Nephron progenitor cell (in vitro differentiated cells): ENCODE measurements at places on chromosomes 7 and 10.

DNA sequence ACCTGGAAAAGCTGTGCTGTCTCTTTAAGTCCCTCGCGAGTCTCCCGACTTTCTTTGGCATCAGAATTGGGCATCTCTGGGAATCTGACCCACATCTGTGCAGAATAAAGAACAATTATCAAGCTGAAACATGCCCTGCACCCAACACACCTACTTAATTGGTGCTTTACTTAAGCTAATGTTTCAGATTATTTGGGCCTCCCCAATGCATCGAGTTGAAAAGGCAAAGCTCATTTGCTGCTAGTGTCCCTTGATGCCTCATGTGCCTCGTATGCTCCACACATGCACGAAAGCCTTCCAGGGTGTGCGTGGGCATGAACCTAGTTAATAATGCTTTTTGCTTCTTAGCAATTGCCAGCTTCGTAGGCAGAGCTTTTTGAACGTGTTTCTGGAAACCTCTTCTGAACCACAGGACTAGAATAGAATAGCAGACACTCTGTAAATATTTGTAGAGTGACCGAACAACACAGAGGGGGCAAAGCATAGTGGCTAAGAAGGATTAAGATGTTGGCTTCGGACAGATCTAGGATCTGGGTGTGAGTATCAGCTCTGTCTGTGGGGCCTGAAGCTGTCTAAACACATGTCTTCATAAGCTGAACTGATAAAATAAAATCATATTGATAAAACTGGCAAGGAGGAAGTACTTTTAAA lies 26.7 kb upstream of the FGFR2 start:
- no peak for DNase-seq

DNA sequence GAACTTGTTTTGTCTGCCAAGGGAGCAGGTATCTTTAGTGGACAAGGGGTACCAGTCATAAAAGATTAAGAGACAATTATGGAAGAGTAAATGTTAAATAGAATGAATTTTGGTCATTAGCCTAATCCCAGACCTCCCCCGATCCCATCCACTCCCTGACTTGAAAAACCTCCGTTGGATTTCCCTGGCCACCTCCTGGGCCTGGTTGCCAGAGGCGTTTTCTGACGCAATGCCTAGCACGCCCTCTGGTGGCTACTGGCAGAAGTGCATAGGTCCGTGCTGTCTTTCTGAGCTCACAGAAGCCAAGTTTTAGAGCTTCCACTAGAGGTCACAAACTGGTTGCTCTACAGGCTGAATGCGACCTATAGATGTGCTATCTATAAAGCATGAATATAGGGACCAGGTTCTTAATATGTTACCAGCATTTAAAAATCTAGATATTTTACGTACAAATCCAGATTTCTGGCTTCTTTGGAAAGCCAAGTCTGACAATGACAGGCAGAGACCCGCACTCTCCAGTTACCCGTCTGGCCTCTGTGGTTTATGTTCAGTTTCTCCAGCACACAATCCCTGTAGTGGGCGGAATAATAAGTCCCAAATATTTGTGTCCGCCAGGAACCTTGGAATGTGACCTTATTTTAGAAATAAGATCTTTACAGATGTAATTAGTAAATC lies 39.8 kb downstream of the SPOCK2 start:
- DNase-seq: peak; percentile 92

DNA sequence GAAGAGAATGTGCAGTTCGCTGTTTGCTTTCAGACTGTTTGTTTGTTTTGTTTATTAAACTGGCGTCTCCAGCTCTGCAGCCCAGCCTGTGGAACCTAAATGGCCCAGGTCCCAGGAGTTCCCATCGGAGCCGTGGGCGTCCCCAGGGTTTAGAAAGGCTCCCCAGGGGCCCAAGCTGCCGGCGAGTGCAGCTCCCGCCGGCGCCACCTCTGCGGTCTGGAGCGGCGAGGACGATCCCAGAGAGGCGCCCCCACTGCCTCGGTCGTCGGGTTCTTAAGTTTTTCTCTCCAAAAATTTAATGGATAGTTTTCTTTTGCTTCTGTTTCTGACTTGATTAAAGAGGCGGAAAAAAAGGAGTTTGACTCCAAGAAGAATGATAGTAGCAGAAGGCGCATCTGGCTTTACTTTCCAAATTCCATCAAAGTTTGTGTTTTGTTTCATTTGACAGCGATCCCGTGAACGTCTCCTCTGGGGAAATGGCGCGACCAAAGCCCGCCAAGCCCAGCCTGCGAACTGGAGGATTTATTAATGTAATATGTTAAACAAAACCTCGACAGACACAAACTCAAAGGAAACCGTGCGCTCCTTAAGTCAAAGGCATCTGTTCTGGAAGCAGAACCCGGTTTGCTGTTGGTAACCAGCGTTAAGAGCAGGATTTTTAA lies 718 bp upstream of the FZD1 start:
- DNase-seq: peak; percentile 59

- DNase-seq: no peak
Observed at GRCh38 chr7:121744319-121744718, 128.6 kb upstream of the PTPRZ1 start.

GRCh38 chr7:124783271-124783670 lies 17.7 kb upstream of the GPR37 start:
- DNase-seq: no peak

DNA sequence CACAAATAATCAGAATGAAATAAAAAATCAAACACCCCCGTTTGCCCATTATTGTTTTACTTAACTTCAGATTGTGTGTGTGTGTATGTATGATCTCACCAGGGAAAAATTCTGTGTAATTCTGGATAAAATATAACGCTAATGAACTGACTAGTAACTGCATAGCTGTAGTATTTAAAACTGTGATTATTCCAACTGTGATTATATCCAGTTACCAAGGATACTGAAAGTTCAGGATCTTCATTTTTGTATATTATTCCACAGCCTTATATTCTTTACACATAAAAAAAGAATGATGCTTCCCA lies 2.9 kb downstream of the TWIST1 start:
- DNase-seq: no peak

DNA sequence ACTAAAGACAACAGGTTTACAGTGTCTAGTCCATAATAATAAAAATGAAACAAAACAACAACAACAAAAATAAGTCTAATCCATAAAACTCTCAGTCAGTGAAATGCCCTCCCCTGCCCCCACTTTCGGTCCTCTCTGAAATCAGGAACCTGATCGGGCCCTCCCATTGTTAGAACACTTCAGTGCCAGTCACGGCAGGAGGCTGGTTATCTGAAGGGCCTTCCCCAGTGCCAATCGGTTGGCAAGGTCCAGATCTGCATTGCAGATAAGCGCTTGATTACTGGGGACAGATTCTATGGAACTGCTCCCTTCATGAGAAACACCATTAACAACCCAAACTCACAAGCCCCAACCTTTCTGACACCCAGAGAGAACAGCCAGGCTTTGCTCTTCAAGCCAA lies 72.2 kb upstream of the EEPD1 start:
- DNase-seq: no peak

- DNase-seq: peak; percentile 84
Observed at GRCh38 chr7:94655848-94656657, at the start of gene SGCE. SGCE (minus strand) TSS chr7:94656133; CDS start chr7:94656098, 35 bp downstream.

- DNase-seq: peak; percentile 38
Observed at GRCh38 chr10:119410361-119411116, 132.0 kb downstream of the RGS10 start.

DNA sequence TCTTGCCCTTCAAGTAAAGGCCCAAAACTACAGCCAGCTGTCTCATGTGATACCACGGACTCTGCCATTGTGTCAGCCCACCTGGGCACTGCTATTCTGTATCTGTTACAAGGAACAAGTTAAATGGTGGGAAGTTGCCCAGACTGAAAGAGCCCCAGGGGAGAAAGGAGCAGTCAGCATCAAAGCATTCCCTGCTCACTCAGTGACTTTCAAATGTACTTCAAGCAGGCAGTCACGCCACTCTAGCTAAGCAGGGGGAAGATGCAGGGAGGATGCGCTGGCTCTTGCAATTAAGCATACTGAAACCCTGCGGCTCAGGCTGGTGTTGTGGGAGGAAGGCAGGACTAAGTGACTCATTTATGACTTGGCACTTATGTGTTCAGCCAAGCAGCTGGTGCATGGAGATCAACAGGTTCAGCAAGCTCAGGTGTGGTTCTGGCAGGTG lies 1249.6 kb downstream of the TYW1 start:
- peak; percentile 36 for DNase-seq

GRCh38 chr7:5234852-5235831 lies 45.1 kb downstream of the WIPI2 start:
- DNase-seq: no peak

- peak; percentile 36 for DNase-seq
Observed at GRCh38 chr7:106542550-106543220, 118.3 kb downstream of the CCDC71L start.

- no peak for DNase-seq
Observed at GRCh38 chr7:151435103-151435916, 4.6 kb downstream of the CRYGN start.

DNA sequence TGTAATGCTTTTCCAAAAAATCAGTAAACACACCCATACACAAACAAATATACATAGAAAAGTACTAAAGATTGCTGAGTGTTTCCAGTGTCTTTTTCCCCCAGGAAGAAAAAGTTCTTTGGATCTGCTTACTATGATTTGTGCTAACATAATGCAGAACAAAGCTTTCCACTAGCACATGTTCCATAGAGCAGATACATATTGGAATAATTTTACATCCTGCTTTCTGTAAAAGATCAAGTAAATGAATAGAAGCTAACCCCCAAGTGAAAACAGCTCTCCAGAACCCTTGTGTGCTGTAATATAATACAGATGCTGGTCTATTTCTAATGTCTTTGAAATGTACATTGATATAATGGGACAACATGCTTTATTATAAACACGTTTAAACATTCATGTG lies 125.5 kb downstream of the PON1 start:
- no peak for DNase-seq

- DNase-seq: no peak
Observed at GRCh38 chr7:78224923-78225322, 426.4 kb downstream of the PHTF2 start.

DNA sequence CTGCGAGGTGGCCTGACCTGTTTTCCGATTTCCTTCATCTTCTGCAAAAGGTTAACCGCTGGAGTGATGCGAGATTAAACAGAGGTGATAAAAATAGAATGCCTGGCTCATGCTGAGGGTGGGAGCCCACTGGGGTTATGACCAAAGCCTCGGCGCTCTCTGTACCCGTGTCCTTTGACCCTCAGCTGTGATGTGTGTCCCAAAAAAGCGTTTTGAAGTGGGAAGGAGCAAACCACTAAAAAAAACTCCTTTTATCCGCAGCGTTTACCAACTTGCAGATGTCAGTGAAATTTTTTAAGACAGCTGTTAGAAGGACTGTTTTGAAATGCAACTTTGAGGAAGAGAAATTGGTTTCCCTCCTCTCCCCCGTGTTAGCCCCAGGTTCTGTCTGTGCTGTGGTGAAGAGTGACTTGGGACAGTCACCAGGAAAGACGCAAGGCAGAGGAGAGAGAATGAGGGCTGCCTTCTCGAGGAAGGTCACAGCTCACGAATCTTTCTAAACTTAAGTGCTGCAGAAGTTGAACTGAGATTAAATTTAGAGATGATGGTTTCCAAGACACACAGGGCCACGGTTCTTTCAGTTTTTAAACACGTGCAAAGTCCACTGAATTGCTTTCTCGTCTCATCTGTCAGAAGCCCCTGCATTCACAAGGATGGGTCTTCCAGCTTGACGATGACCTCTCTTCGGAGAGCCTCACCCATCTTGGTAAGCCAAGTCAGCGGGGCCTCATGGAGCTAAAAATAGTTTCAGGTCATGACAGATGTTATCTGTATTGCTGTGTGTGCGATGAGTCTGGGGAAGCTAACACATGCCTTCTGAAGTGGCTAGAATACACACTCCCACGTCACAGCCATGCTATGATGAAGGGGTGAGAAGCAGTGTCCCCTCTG lies 27.6 kb downstream of the AMZ1 start:
- no peak for DNase-seq

DNA sequence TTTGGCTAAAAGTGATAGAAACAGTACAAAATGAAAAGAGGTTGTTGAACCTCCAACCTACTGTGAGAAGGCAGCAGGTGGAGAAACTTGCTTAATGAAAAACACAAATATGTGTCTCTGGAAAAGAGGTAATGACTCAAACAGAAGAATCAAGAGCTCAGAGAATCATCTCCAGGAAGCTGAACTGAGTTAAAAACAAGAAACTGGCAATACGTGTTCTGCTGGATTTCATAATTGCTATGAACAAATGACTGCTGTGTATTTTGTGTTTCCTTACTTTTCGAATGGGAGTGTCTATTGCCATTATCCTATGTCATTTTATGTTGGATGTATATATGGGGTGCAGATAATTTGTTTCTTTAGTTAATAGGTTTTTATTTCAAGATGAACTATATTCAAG lies 401.1 kb downstream of the DGKB start:
- DNase-seq: no peak

- DNase-seq: peak; percentile 68
Observed at GRCh38 chr7:131829947-131830558, 273.6 kb upstream of the PODXL start.

- DNase-seq: no peak
Observed at GRCh38 chr7:124630395-124630794, 135.2 kb downstream of the GPR37 start.

- no peak for DNase-seq
Observed at GRCh38 chr7:27010068-27010467, 85.7 kb downstream of the HOXA1 start.

GRCh38 chr7:37198041-37198905 lies 250.4 kb downstream of the ELMO1 start:
- DNase-seq: no peak

DNA sequence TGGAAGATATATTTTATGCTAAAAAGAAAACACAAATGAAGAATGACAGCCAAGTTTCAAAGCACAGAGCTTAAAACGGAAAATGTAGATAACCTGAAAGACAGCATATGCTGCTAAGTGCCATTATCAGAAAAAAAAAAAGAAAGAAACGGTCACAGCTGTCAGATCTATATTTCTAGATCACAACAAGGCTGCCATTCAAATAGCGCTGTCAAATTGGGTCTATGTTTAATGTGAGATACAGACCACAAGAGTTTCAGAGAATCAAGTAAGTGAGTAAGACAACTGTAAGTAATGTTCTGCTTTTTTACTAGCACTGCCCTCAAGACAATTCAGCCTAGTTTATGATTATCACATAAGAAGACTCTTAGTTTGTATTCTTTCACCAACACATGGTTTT lies 66.1 kb upstream of the RNF148 start:
- DNase-seq: no peak

- no peak for DNase-seq
Observed at GRCh38 chr10:72267381-72267780, 6.3 kb upstream of the DDIT4 start.

- DNase-seq: no peak
Observed at GRCh38 chr7:42244828-42245227, 7.8 kb upstream of the GLI3 start.
